MCF 10A (cell line): ENCODE measurements at places on chromosomes 2 and 18. TPM values are rescaled to one million over a fixed set of nuclear protein-coding genes. Genes with fewer than 3 reads are reported as not detected.

- no peak overlapping the region for H3K4me3 ChIP-seq
- no peaks in the 10 kb centered on the region for H3K36me3 ChIP-seq
- H3K4me1 ChIP-seq: no peaks in the 10 kb centered on the region
- no peaks in the 10 kb centered on the region for H3K27me3 ChIP-seq
- no peak for DNase-seq
- no peak overlapping the region for H3K27ac ChIP-seq
Measured at GRCh38 chr2:128525653-128526052, 207.0 kb upstream of the HS6ST1 start.

GRCh38 chr2:112812318-112813267 lies 24.0 kb downstream of the IL1B start:
- no peaks in the 10 kb centered on the region for H3K27me3 ChIP-seq
- DNase-seq: peak; percentile 59
- peak overlapping the region; percentile 97 for H3K27ac ChIP-seq

DNA sequence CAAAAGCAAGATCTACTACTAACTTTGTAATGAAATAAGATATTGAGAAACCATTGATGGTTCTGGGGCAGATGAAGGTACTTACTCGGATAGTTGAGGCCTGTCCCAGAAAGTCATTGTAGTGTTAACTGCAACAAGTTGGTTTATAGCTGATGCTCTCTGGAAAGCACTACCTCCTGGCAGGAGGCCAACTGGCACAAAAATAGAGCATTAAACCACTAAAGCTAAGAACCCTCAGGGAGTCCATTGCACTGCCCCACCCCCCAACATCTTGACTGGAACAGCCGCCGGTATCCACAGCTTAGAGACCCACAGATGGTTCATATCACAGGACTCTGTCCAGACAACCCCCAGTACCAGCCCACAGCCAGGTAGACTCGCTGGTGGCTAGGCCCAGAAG lies 552.5 kb upstream of the CRIM1 start:
- H3K36me3 ChIP-seq: no peaks in the 10 kb centered on the region
- no peak overlapping the region for H3K4me3 ChIP-seq
- DNase-seq: peak; percentile 17
- H3K27ac ChIP-seq: no peak overlapping the region
- no peaks in the 10 kb centered on the region for H3K4me1 ChIP-seq

BCS1L gene
- 71.1 and 96.0 TPM in 2 replicates for total RNA-seq
